BE2C (cell line): ENCODE measurements at places on chromosomes 3 and 15.

GRCh38 chr15:90227816-90228772, 5.6 kb downstream of the CIB1 start:
- no peak for DNase-seq

GRCh38 chr15:94395640-94396039, 164.3 kb downstream of the MCTP2 start:
- no peak for DNase-seq

GRCh38 chr3:99430348-99431134, 207.9 kb upstream of the COL8A1 start:
- no peak for DNase-seq

GRCh38 chr15:47473832-47474231, 243.5 kb upstream of the SEMA6D start:
- no peak for DNase-seq
